Stimulated activated CD8-positive, alpha-beta memory T cell treated with anti-CD3 and anti-CD28 coated beads, Interleukin-2, amount 100 ng/mL, for 1 hour (primary cell): ENCODE measurements at places on chromosomes 1 and 21.
A peak's percentile ranks its signal among the peaks of the same experiment; 100 is the strongest.

GRCh38 chr1:158952416-158952815, 21.1 kb downstream of the PYHIN1 start:
- DNase-seq = no peak

DNA sequence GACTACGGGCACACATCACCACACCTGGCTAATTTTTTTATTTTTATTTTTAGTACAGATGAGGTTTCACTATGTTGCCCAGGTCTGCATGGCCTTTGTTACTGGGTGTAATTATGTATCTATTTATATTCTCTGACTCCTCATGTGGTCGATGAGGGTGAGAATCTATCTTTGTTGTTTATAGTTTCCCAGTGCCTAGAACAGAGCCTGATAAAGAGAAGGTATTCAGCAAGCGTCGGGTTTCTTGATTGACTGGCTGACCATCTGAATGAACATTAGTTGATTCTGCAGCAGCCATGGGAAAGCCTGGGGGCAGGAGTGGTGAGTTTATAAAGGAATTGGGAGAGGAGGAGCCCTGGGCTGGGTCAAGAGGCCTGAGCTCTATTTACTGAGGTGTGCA, 28.5 kb downstream of the SERINC2 start:
- no peak for DNase-seq

DNA sequence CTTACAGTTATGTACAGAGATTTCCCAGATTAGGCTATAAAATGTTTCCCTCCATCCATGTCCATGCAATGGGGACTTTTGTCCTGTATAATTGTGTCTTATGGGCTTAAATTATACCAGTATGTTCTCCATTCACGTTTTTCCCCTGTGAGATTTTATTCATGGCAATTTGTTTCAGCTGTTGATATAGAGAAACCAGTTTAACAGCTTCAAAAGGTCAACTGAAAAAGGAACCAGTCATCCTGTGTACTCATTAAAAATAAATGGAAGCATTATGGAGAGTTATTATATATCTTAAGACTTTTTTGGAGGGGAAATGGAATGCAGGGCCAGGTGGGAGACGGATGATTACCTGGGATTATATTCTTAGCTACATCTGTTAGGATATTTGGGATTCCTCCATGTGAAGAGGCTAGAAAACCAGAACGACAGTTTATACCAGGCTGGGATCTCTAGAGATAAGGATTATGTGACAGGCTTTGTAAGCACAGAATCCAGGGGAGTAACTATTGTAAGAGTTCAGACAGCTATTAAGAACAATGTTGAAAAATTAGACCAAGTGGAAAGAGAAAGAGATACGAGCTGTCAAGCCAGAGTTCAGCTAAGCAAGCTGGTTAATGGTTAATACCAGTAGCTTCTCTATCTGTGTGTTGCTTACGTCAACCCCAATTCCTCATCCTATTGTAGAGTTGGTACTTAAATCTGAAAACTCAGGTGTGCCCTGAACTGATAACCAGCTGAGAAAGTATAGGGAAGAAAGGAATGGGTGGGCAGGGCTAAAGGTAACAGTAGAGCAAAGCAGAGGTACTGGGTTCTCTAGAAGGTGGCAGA, 12.4 kb upstream of the ZNF697 start:
- DNase-seq = no peak

- DNase-seq = no peak
Measured at GRCh38 chr21:27812279-27812678, 845.4 kb upstream of the ADAMTS5 start.

- no peak for DNase-seq
Measured at GRCh38 chr1:167882376-167882775, 31.6 kb downstream of the ADCY10 start.

DNA sequence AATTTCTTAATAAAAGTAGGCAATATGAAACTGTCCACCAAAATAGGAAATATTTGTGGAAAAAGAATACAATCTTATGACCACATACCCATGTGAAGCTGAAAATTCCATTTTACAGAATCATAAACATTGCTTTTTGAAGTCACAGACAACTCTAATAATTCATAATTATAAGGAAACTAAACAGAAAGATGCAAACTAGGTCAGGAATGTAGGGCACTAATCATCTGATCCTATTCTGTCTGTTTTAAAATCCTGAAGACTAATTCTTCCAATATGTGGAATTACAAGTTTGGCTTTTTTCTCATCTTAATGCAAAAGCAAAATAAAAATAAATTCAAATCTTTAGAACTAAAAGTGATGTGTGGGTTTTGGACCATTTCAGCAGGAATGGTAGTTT, 528.6 kb downstream of the LTN1 start:
- DNase-seq = no peak

- no peak for DNase-seq
Measured at GRCh38 chr1:230818901-230819300, 49.4 kb downstream of the C1orf198 start.

DNA sequence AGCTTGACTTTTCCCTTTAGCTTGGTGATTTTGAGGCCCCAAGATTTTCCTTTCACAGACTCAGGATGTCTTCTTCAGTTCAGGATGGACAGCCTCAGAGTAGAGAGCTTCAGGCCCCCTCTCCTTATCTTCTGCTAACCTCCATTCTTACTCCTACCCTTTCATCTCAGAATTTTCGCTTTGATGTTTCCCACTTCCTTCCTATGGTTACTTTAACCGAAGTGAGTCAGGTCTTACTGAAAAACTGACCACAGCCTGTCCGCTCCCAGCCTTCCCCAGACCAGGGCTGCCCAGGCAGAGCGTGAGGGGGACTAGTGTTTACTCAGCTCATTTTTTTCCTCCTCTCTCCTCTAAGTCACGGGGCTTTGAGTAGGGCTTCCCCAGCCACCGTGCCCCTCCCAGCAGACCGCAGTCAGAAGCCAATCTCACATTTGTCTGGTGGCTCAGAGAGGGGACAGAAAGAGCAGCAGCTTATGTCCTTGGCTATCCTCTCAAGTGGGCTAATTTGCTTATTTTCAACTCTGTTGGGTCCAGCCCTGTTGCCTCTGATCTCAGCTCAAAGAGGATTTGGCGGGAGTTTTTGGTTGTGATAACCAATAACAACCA, 4.2 kb upstream of the IL19 start:
- peak; percentile 43 for DNase-seq

- no peak for DNase-seq
Measured at GRCh38 chr1:200488375-200489165, 78.7 kb upstream of the ZNF281 start.

DNA sequence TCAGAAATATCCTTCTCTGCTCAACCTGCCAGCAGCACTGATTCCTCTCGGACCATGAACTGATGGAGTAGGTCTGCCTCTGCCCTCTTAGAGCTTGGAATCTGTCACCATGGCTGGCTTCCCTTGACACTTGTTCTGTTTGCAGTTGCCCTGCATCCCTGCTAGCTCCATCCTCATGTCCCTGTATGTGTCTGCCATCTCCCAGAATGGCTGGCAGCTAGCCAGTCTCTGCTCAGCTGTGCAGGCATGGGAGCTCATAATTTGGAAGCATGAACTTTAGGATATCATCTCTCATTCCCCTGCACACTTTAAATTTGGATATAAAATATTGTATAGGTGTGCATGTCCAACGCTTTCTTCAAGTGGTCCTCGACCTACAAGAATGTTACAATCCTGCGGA, 95.4 kb downstream of the C1orf94 start:
- DNase-seq = no peak

GRCh38 chr1:207024202-207025145, 8.1 kb downstream of the C1orf116 start:
- DNase-seq = no peak

- DNase-seq = no peak
Measured at GRCh38 chr1:51583532-51583931, 33.4 kb upstream of the OSBPL9 start.

GRCh38 chr1:206705191-206705590, 20.5 kb downstream of the MAPKAPK2 start:
- DNase-seq = no peak
